Stimulated activated CD8-positive, alpha-beta memory T cell treated with anti-CD3 and anti-CD28 coated beads, Interleukin-4, amount 100 ng/mL, for 4 hours (primary cell): ENCODE measurements at places on chromosomes 12 and 14.
A peak's percentile ranks its signal among the peaks of the same experiment; 100 is the strongest.

DNA sequence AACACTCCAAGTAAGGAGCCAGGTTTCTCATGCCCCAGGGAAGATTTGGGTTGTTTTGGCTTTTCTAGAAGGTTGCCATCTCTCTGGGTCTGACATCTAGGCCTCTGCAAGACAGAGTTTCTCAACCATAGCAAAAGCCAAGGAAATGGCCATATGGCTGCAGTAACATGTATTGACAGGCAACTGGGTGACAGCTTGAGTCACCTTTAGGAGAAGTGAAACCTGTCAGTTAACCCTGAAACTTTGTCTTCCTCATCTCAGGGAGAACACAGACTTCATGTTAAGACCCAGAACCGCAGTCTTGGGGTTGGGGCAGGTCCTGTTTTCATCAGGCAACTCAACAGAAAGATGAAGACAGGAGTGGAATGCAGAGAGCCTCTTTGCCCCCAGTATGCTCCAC is 46.0 kb upstream of the PLBD1 start:
- DNase-seq: no peak

DNA sequence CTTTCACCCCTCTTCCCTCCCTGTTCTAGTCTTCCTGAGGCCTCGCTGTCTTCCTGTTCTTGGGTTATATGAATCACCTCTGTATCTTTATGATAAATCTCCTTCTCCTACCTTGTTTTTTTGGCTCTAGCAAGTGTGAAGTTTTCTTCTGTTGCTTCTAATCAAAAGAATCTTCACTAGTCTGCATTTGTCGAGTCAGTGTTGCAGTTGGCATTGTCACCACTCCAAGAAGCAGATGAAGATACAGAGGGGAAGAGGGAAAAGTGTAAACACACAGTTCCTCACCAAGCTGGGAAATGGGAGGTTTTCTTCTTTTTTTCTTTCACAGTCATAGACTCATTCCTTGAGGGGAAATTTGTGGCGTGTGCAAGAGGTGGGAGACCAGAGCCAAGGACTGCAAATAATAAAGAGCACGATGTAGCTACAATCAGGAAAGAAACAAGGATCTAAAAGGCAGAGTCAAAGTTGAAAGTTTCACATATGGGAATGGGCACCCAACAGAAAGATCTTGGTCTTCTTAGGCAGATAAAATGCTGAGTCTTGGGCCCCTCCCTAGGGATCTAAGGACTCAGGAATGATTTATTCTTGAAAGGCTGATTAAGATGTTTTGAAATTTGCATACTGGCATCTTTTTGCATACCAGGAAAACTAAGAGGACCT is 22.2 kb upstream of the PRICKLE1 start:
- DNase-seq: no peak

DNA sequence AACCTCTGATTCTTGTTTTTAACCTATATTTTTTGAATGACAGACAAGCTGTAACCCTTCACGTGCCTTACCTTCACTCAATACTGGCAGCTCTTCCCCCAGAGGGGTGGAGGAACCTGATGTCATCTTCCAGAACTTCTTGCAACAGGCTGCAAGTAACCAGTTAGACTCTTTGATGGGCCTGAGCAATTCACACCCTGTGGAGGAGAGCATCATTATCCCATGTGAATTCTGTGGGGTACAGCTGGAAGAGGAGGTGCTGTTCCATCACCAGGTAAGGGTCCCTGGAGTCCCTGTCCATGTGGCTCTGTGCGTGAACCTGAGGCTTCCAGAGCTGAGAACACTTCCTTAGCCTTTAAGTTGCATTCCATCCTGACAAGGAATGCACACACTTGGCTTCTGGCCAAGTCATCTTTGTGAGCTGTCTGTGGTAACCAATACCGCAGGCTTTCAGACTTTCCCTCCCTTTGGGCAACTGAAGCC is 22.7 kb downstream of the TRAFD1 start:
- DNase-seq: no peak

DNA sequence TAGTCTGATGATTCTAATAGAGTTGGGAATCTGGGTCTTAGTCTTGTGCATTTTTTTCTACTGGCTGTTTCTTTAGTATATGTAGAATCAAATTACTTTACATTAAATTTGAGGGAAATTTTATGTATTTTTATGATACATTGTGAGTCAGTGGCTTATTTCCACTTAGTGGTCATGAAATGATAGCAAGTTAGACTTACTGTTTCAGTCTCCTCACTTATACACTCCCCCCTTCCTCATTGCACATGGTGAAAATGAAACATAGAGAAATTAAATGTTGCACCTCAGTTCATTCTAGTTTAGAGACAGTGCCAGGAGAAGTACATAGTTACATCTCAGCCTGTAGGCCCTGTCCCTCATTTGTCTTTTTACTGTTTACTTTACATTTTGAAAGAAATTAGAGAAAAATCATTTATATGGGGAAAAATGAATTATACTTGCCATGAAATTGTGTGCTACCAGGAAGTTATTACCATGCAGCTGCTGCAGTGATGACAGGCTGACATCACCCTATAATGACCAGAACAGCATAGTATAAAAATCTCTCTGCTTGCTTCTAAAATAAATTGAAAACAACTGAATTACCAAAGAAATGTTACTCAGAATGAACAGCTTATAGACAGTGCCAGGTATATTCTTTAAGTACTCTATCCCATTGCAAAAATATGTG is 113.2 kb downstream of the TRMT5 start:
- no peak for DNase-seq

DNA sequence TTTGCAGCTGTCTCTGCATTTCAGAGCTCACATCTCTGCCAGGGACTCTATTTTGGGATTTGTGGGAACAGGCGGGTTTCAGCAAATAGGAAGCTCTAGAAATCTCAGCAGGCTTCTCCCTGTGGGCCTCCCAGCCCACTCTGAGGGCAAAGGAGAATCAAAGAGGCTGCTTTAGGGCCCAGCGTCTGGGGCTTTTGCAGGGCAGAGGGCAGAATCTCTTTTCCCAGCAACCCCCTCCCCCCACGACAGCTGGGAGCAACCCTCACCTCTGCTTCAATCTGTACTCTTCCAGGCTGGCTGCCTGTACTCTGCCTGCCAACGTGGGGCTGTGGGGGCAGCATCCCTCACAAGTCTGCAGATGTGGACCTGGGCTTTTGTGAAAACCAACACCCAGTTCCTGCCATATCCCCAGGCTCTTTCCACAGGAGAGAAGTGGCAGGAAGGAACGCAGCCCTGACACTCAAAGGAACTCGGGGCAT is 529.6 kb upstream of the TBX3 start:
- no peak for DNase-seq

DNA sequence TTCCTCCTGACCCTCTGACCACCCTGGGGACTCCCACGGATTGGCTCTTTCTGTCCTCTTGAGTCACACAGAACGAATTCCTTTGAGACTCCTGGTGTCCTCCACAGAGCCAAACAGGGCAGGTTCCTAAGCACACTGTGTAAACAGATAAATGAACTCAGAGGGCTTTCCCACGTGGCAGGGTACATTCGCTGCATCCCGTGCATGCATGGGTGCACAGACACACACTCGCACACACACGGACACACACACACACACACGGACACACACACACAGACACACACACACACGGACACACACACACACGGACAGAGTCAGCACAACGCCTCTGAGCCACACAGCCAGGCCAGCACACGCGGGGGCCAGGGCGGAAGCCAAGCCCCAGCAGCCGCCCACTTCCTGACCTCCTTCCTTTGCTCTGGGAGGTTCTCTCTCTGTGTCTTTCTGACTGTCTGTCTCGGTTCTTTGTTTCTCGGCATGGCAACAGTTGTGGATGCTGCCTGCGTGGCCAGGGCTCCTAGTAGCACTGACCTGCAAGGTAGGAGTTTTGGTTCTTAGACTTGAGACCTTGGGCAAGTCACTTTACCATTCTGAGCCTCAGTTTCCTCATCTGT is 706 bp downstream of the CRACR2A start:
- peak; percentile 49 for DNase-seq

DNA sequence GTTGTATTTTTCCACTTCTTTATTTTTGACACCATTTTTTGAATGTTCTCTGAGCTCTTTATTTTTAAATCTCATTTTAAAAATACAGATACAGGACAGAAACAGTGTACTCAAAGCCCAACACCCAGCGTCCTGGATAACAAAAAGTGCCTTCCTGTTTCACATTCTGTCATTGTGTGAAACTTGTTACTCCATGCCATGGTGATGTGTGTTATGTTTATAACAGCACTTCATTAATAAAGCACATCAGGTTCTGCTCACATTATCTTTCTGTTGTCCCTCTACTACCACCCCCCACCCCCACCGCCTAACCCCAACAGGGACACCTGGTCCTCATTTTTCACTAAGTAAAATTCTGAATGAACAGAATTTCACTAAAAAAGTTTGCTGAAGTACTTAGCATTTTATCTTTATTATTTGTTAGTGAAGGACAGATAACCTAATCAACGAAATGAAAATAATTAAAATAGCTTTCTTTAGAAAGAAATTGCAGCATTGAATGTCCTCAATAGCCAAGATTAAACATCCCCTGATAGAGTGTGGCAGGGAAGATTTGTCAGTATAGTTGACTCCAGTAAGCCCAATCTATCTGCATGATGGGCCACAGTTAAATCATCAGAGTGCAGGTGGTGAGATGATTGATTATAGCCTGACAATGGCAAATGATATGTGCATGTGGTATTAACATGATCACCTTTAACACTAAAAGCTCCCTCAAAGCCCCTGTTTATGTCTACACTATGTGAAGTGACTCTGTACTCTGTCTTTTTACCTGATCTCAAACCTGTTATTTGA is 153.9 kb downstream of the ACSS3 start:
- DNase-seq: no peak

DNA sequence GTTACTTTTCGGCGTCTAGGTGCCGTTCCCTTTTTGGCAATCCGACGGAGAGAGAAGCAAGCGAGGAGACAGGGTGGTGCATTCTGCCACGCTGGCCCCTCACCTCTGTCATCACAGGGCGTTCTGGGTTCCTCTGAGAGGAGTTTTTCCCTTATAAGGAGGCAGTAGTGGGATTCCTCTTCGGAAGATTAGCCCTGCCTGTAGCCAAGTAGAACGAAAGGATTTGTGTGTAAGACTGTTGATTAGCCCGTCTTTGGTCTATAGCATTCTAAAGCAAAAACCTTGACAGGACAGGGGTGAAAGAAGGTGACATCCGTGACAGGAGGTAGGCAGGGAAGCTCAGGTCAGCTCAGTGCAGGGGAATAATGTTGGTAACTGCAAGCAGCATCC is 9.1 kb upstream of the NEMF start:
- no peak for DNase-seq

GRCh38 chr12:18907127-18907526 is 169.2 kb downstream of the CAPZA3 start:
- no peak for DNase-seq

DNA sequence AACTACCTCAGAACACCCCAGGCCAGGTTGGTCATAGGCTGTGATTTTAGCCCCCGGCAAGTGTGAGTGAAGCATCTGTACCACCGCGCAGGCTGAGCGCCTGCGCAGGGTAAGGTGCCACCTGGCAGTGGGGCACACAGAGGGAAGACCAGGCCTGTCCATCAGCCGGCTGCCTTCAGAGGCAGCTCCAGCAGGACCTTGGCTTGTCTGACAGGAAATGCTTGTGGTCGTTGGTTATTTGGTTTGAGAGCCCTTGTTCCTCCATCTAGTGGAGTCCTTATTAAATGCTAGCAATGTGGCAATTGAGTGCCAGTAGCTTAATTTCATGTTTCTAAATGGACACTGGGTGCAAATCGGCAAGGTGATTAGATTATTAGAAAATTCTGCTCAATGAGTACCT is 27.5 kb downstream of the SLC25A29 start:
- no peak for DNase-seq

GRCh38 chr14:103628221-103628683 is 759 bp upstream of the KLC1 start:
- DNase-seq: no peak

DNA sequence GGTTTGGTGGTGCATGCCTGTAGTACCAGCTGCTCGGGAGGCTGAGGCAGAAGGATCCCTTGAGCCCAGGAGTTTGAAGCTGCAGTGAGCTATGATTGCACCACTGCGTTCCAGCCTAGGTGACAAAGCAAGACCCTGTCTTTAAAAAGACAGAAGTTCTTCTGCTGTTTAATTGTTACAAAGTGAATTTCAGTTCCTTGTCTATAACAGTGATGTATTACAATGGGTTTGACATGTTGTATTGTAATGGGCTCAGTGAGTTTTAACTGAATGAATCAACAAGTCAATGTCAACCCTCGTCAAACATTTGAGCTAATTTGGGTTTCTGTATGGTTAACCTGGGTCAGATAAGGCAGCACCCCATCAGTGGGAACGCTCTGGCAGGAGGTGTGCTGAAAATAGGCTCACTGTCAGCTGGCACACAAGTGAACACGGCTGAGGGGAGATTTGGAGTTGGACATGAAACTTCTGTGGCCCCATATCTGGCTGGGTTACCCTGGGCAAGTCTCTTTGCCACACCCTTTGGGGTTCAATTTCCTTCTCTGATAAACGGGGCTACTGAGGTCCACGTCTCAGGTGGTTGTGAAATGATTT is 14.0 kb upstream of the TRPV4 start:
- DNase-seq: no peak

DNA sequence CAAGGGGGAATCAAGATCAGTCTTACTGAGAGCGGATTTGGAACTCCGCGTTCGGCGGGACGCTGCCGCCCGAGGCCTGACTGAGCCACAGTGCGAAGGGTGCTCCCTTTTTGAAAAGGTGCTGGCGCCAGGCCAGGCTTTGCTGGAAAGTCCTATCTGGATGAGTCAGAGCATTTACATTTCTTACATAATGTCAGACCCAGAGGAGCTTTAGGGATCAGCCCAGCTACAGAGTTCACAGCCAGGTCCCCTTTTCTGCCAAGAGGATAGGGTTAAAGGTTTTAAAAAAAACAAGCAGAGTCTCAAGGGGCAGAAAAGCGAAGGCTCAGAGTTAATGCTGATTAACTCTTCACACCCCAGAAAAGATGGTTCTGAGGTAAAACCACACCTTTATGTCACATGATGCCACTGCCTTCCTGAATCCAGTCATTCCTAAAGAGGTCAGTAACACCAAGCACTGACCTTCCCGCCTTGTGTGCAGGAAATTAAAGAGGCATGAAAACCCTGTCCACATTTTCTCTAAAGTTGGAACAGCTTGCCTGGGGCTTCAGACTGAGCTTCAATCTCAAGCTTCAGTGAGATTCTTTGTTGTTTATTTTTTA is 11.7 kb upstream of the FBXL14 start:
- DNase-seq: no peak

GRCh38 chr14:101602466-101602840 is 41.2 kb downstream of the DIO3 start:
- no peak for DNase-seq

DNA sequence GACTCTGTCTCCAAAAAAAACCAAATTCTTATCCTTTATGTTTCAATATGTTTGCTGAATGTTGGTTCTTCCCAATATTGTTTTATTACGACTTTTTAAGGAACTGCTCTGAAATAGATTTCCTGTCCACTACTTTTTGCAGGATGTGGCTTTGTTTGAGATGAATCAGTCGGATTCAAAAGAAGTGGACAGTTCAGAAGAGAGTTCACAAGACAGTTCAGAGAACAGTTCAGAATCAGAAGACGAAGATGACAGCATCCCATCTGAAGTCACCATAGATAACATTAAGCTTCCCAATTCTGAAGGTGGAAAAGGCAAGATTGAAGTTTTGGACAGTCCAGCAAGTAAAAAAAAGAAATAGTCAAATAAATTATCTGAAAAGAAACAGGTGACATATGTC is 8.2 kb downstream of the NOPCHAP1 start:
- no peak for DNase-seq
